ENCODE measurements at places on chromosomes 6 and 20. TPM values are rescaled to one million over a fixed set of nuclear protein-coding genes. Genes with fewer than 3 reads are reported as not detected.

DNA sequence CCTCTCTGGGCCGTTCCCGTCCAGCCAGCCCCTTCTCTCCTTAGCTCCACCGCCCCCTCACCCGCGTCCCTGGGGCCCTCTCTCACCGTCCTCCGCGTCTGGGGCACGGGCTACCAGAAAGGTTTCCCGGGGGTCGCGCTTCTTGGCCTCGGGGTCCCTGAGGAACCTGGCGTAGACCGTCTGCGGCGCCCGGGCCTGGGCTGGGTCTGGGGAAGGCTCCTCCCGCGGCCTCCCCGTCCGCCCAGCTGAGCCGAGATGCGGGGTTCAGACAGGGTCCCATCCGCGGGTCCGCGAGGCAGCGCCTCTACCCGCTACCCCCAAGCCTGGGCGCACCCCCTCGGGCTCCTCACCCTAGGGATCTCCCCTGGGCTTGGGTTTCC lies 1.1 kb downstream of the TULP1 start:
- no peak for DNase-seq

GRCh38 chr20:2874456-2874855 lies 1.2 kb downstream of the PTPRA start:
- DNase-seq = no peak

- DNase-seq = no peak
Measured at GRCh38 chr6:125913864-125914351, 42.7 kb upstream of the HINT3 start.

- no peak for DNase-seq
Measured at GRCh38 chr6:140040396-140040795, 665.9 kb upstream of the CITED2 start.

DNA sequence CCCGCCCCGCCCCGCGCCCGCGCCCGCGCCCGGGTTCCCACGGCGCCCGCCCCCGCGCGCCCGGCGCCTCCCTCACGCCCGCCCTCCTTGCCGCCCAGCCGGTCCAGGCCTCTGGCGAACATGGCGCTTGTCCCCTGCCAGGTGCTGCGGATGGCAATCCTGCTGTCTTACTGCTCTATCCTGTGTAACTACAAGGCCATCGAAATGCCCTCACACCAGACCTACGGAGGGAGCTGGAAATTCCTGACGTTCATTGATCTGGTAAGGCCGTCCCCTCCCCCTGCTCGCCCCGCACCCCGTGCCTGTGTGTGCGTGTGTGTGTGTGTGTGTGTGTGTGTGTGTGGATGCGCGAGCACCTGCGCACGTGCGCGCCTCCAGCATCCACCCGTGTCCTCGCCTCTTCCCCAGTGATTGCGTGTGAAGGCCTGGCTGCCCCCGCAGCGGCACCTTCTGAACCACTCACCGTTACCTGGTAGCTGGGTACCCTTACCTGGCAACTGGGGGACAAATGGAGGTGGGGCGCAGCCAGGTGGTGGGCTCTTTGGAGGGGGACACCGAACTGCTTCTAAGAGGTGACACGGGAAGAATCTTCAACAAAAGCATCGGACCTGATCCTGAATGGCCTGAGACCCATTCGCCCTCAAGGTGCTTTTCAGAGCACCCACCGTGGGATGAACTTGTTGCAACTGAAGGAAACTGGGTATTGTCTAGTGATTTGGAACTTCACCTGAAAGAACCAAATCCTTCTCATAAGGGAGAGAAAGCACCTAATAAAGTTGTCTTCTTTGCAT lies at the start of gene AIG1:
Gene AIG1 (plus strand): TSS at position 84 of the 791 bp plus-strand sequence. CDS start 37 bp downstream, at position 121.
- no peak for DNase-seq

GRCh38 chr6:104940238-104940892 lies 16.5 kb upstream of the LIN28B start:
- no peak for DNase-seq

GRCh38 chr6:130928158-130928912 lies 101.1 kb downstream of the SMLR1 start:
- DNase-seq = no peak

GRCh38 chr6:74598462-74599393 lies 607.1 kb downstream of the COL12A1 start:
- no peak for DNase-seq

GRCh38 chr20:11274141-11274594 lies 600.4 kb upstream of the JAG1 start:
- no peak for DNase-seq

Gene BTNL2
- not detected for total RNA-seq

Gene CEP43
- total RNA-seq = 10.8 TPM

Gene SLC44A4
- not detected for total RNA-seq

Gene HTR1E
- total RNA-seq = not detected

Gene MBOAT1
- 5.3 TPM for total RNA-seq

Gene CNR1
- 0.16 TPM for total RNA-seq

Gene SIGLEC1
- 9.5 TPM for total RNA-seq
